ENCODE measurements at places on chromosomes 16 and 17.

DNA sequence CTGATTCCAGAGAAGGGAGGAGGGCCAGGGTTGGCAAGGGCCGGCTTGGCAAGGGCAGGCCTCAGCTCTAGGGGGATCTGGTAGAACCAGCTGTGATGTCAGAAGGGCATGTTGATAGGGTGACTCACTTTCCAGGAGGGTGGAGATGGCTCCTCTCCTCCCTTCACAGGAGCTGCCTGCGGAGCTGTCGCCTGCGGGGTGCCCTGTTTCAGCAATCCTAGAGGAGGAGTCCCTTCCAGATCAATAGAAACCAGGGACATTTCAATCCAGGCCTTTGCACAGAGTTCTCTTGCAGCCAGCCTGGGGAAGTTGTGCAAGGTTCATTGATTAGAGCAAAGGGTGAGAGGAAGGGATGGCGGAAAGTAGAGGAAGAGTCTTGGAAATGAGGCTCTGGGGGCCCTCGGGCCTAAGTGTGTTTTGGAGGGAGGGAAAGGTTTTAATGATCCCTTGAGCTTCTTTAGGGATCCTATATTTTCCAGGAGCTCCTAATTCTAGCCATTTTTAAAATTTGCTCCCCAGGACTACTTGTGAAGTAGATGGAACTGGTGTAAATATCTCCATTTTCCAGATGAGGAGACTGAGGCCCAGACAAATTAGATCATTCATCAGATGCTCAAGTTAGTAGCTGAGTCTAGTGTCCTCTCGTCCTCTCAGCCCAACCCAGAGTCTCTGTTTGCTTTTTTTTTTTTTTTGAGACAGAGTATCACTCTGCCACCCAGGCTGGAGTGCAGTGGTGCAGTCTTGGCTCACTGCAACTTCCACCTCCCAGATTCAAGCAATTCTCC lies 24.8 kb upstream of the CSNK2A2 start:
- DNase-seq, result peak; percentile 27

DNA sequence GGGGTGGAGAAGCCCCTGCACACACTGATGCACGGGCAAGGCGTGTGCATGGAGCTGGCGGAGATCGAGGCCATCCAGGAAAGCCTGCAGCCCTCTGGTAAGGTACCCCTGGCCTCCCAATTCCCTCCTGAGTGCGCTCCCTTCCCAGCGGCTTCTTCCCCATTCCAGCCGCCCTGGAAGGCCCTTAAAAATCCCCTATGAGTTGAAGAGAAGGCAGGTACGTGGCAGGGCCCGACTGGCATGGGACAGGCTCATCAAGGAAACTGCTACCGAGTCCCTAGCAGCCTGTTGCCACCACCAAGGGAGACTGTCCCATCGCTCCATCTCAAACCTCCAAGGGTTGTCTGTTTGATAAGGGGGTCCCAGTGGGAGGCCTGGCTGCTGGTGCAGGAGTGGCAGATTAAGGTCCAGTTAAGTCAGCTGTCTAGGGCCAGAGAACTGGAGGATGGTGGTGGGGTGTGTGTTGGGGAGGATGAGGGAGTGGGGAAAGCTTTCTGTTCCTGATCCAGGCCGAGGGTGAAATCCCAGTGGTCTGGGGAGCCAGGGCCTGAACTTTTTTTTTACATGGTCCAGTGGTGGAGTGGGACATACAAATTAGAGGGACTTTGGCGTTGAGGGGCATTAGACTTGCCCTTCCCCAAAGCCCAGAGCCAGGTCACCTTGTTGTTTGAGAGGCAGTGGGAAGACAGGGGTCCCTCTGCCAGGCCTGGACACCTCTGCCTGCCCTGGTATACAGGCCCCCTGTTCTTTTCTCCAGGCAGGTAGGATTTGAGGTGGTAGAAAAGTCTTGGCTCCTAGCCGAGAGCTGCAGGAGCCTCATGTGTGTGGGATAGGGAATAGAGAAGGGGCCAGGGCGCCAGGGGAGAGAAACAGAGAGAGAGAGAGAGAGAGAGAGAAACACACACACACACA lies 994 bp downstream of the IGFBP4 start:
- DNase-seq, result no peak

DNA sequence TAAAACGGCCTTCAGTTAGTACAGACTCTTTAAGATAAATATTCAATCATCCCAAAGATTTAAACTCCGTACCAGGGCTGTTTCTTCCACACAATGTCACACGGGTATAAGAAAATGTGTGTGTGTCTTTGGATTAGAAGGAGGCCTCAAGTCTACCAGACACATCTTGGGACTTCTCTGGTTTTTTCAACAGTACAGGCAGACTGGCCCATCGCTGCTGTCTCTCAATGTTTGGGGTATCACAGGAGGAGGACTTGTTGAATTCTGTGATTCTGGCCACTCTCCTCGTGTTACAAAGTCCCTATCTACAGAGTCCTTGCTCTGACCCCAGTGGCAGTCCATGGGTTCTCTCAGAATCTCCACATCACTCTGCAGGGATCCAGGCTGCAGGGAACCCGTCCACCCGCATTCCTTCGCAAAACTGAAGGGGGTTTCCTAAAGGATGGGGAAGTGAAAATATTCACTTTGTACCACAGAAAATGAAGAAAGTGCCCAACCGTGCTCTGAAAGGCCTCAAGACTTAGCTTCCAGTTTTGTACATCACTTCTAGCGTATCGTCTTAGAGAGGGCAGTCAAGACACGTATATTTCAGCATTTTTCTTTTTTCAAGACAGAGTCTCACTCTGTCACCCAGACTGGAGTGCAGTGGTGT lies 373.2 kb downstream of the NPIPA8 start:
- no peak for DNase-seq

DNA sequence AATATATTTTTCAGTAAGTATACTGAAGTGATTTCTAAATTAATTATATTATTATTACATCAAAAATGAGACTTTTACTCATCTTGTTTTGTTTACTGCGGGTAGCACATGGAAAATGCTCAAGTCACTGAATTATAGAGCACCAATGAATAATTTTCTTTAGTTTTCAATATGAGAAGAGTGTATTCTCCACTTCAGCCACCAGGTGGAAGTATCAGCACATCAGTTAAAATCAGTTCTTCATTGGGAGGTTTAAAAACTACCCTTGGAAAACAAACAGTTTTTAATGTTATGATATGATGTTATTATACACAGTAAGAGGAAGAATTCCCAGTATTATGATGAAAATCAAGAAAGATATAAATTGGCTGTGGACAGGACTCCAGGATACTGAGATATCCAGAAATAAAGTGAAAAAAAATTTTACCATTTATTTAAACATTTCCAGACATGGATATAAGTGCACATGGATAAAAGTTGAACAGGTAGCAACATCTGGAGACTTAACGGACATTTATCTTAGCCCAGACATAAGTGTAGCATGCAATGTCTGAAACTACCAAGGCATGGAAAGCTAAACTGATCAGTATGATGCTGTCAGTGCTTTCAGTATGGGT lies 467.3 kb downstream of the KCNJ2 start:
- DNase-seq, result peak; percentile 16

GRCh38 chr16:28217326-28217725 lies 5.6 kb upstream of the XPO6 start:
- DNase-seq, result no peak

- no peak for DNase-seq
Measured at GRCh38 chr16:73131156-73131862, 83.4 kb upstream of the ZFHX3 start.

DNA sequence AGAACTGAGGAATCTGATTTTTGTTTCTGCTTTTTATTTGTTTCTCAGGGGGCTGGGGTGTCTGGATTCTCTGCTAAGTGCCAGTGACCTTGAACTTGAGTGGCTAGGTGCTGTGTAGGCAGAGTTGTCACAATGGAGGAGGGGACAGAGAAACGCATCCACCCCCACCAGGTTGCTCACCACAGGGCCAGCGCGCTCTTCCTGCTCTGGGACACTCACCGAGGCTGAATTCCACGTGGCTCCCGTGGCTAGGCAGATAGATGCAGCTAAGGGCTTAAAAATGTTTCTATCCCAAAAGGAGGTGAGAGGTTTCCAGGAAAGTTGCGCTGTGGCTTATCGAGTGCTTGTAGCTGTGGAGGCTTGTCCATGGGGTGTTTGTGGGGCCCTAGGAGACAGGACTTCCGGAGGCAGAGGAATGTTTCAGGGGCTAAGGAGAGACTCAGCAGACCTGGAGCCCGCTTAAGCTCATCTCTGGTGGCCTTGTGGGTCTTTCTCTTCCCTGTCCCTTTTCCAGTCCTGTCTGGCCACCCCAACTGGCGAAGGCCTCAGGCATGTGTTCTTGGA lies 36.8 kb downstream of the ADCY7 start:
- DNase-seq, result no peak

- DNase-seq, result no peak
Measured at GRCh38 chr17:47633996-47634395, 15.7 kb upstream of the KPNB1 start.

DNA sequence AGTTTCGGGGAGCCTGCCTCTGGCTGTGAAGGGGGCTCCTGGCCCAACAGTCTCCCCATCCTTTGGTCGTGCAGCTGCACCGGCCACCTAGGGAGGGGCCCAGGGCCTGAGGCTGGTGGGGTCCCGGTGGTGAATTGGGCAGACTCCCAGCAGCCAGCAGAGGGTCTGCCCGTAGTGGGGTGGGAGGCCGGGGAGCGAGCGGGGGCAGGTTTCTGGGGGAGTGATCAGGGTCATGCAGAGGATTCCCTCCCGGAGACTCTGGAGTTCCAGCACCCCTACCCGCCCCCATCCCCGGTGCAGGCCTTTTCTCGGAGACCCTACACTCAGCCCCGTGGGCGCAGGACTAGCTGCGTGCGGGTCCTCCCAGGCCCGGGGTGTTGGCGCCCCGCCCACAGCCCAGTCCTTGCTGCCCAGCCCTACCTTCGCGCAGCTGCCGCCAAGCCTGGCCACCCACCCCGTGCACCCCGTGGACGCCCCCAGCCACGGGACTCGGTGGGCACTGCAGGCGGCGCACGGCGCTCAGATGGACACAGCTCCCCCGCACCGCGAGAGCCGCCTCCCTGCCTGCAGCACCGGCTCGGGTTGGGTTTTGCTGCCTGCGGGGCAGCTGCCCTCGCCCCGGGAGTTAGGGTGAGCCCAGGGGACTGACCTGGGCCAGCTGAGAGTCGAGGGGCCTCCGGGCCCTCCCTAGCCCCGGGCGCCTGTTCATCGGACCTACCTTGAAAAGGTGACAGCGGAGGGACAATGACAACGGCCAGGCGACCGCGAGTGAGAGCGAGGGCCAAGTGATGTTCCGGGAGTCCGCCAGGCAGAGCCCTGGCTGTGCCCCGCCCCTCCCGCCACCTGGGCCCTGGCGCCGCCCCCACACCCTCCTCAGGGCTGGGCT lies at the start of gene GNG13:
GNG13 (minus strand) TSS at position 787 of the 886 bp plus-strand sequence. CDS start 1,657 bp downstream, outside the sequence.
- no peak for DNase-seq

GRCh38 chr16:83900571-83900970 lies 1.7 kb downstream of the MLYCD start:
- DNase-seq, result no peak

DNA sequence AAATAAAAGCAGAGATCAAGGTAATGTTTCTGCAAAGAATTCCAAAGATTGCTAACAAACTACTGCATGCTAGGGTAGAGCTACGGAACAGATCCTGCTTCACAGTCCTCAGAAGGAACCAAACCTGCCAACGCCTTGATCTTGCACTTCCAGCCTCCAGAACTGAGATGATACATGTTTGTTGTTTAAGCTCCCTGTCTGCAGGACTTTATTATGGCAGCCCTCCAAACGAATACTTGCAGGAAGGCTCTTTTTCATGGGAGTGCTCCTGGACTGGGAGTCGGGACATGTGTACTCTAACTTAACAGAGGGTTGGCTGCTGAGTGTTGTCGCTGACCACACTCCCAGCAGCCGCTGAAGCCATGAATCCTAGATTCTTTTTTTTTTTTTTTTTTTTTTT lies 808.8 kb upstream of the EEF2KMT start:
- no peak for DNase-seq

DNA sequence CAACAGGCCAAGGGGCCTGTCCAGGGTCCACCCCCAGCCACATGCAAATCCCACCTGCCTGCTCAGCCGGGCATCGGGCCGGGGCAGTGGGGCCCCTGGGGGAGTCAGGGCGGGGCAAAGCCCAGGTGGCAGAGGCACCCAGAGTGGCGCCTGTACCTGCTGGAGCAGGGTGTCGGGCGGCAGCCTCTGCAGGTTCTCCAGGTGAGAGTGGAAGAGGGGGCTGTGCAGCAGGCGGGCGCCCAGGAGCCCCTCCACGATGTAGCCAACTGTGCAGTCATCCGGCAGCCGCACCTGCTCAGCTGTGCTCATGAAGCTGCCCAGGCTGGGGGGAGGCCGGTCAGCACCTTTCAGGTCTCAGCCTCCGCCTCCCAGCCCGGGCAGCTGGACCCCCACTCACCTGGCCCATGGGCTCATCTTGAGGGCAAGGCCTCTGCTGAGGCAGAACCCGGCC lies 2.1 kb downstream of the RFNG start:
- DNase-seq, result no peak

GRCh38 chr17:79829004-79829403 lies 10.2 kb downstream of the CBX4 start:
- no peak for DNase-seq

DNA sequence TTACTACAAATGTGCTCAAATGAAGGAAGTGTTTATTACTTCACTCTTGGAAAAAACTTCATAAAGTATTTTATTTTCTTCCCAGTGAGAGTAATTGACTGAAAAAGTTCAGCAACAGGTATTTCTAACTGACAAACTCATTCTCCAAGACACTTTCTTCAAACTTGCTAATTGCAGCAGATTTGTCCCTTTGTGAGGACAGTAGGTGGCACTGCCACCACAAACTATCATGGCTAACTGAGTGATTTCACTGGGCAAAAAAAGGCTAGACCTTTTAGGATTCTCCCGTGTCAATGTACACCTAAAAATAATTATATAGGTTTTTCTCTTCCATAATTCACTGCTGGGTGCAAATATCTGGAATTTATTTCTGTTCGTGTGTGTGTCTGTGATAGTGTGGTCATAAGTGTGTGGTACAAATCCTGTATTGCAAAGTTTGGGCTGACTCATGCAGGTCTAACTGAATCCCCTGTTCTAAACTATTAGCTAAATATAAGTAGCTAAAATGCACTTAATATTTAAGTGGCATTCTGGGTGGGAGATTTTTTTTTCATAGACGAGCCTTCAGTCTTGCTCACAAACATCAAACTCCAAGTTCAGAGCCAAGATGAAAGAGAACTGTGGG lies 3.9 kb downstream of the HS3ST3A1 start:
- DNase-seq, result no peak

DNA sequence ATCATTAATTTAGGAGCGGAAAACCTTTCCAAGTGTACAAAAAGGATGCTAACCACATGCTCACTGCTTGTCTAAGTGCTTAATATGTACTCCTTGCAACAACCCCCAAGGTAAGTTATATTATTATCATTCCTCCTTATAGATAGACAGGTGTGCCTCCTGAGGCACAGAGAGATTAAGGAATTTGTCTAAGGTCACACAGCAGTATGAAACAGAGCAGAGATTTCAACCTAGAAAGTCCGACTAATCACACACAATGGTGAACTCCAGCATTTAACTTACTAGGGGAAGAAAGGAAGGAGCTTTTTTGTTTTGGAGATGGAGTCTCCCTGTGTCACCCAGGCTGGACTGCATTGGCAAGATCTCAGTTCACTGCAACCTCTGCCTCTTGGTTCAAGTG lies 37.0 kb upstream of the USP7 start:
- DNase-seq, result no peak

GRCh38 chr16:52597772-52598483 lies 51.0 kb upstream of the TOX3 start:
- no peak for DNase-seq

- no peak for DNase-seq
Measured at GRCh38 chr17:74532115-74532514, 840 bp upstream of the CD300LB start.

GRCh38 chr17:75906143-75906884 lies 1.6 kb upstream of the MRPL38 start:
- DNase-seq, result no peak
